ENCODE measurements at places on chromosomes 7 and 10.

- ATAC-seq: no peak
Observed at GRCh38 chr10:103739039-103739764, 116.2 kb downstream of the SH3PXD2A start.

DNA sequence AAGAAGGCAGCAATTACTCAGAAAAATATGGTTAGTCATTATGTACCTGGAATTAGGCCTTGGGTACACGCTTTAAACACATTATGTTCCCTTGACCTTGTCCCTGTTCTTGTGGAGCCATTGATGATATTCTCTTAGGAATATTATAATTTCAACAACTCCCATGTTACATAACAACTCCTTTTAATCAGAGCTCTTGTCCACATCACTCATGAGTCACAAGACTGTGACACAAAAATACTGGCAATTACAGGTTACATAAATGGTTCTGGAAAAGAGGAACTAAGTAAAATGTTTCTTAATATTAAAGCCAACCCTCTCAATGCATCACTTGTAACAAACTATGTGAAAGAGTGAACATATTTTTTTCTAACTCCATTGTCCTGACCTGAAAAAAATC is 143.8 kb upstream of the PCLO start:
- ATAC-seq: no peak

GRCh38 chr7:107846324-107846723 is 43.3 kb upstream of the SLC26A3 start:
- no peak for ATAC-seq

DNA sequence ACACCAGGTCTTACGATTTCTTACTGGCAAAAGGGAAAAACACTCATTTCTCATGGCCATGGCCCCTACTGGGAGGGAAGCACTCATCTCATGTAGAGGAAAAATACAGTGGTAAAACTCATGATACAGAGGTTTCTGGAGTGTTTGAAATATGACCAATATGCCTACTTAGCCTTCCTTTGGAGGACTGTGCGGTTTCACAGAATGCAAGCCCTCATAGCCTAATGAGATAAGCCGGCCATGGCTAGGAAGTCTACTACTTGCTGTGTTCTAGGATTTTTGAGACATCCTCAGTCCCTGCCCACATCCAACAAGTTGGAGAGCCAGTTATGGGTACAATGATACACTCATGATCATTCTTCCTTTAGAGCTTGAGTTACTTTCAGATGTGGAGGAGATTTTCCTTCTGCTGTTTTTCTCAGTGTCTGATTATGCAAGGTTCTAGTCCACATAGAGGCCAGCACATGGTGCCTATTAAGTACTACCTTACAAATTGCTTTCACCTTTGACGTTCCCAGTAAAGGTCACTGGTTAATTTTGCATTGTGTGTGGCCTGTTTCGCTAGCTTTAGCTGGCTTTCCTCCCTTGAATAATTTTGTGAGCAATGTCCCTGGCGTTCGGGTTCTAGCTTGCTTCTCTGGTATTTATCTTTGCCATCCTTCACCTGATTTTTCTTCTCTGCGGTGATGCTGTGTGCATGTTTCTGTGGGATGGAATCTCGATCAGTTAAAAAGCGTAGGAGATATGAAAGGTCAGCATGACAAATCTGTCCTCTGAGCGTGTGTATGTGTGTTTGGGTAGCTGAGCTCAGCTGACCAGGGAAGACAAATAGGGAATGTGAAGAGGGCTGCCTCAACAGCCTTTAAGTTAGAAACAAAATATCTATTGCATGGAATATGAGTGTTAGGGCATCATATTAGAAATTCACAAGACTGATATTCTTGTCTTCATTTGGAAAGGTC is 295.4 kb downstream of the LRMDA start:
- no peak for ATAC-seq

- peak; percentile 91 for ATAC-seq
Observed at GRCh38 chr7:23546897-23547572, 15.3 kb upstream of the TRA2A start.

- no peak for ATAC-seq
Observed at GRCh38 chr10:94281654-94282053, 81.1 kb downstream of the NOC3L start.

DNA sequence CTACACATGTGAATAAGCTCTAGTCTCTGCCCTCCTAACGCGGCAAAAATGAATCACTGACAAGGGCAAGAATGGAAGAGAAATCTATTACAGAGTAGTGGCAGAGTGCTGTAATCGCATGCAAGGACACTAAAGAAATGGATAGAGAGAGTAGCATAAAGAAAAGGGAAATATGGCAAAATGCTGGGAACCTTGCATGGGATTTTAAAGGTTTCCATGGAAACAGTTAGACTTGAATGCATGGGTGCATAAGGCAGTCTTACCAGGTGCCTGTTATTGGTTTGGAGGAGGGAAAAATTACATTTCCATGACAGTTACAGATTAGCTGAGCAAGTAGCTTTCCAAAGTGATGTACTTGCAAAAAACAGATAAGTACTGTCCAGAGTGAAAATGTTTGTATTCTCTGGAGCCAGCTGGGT is 233.4 kb downstream of the PTN start:
- no peak for ATAC-seq

DNA sequence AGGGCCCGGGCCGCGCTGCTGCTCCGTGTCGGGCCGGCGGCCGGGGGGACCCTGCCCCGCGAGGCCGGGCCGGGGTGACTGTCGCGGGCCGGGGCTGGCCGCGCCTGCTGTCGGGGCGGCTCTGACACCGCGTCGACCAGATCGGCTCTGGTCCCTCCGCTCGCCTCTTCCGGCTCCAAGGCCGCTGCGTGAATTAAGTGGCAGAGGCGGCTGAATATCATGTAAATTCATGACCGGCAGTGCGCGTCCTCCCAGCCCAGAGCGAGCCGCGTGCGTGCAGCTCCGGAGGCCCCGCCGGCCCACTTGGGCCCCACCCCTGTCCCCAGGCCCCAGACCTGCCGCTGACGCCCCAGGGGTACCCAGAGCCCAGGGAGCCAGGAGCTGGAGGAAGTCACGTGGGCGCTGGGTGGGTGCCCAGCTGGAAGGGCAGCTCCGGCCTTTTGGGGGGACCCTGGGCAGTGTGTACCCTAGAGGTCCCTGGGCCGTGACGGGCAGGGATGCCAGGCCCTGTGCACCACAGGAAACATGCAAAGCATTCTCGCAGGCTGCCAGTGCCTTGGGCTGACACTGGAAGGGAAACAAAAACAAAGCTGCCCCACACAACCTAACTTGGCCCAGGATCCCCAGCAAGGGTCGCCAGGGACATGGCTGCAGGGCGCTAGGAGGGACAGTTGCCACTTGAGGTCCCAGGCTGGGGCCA is 584.0 kb upstream of the MKI67 start:
- ATAC-seq: no peak

GRCh38 chr7:115679976-115680375 is 350.6 kb downstream of the TFEC start:
- ATAC-seq: no peak

GRCh38 chr7:67777119-67777518 is 780.5 kb downstream of the TYW1 start:
- no peak for ATAC-seq

DNA sequence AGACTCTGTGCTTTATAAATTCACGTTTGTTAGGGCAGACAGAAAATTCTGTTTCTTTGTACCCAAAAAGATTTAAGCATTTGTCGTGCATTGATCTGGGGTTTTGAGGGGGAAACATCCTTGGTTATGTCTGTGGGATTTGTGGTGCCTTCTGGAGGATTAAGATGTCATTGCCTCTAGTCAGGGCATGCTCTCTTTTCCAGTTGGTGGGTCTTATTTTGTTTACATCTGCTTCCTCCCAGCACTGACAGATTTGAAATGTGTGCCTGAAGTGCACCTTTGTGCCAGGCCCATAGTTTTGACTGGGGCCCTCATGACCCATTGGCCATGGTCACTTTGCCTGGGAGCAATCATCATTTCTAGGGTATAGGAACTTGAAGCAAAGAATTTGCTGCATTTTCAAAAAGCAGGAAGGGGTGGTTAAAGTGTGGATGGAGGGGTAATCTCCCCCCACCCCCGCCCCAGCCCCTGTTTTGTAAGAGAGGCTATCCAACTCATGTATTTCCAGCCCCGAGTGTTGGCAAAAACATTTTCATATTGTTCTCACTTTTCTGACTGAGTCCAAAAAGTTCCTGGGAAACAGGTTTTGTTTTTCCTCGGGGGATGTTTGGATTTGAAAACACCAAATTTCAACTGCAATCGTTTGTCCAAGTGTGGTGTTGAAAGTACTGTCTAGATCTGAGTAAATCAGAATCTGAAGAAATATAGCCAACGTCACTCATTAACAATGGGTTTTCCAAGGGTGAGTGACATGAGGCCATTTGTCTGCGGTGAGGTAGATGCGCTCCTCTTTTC is 388.2 kb upstream of the GALNT17 start:
- ATAC-seq: no peak

- ATAC-seq: no peak
Observed at GRCh38 chr10:33455029-33455428, 120.6 kb upstream of the NRP1 start.

GRCh38 chr10:44990302-44990655 is 10.4 kb upstream of the ZNF22 start:
- ATAC-seq: no peak

DNA sequence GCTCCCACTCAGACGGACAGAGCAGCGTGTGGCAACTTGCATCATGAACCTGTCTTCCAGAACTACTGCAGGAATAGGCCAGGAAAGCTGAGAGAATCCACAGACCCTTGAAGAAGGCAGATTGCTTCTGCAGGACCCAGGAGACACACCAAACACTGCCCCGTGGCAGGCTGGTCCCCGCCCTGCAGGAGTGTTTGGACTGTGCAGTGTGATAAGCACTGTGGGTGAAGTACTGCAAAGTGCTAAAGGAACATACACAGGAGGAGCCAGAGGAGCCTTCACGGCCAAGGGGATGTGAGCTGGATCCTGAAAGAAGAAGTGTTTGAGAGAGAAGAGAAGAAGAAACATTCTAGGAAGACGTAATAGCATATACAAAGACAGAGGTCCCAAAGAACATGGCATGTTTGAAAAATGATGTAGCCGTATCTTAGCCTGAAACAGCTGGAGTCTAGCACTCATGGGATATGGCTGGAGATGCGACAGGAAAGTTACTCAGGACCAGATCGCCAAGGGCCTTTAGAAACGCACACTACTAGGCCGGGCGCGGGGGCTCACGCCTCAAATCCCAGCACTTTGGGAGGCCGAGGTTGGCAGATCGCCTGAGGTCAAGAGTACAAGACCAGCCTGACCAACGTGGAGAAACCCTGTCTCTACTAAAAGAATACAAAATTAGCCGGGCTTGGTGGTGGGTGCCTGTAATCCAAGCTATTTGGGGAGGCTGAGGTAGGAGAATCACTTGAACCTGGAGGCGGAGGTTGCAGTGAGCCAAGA is 96.9 kb upstream of the RHEB start:
- no peak for ATAC-seq

DNA sequence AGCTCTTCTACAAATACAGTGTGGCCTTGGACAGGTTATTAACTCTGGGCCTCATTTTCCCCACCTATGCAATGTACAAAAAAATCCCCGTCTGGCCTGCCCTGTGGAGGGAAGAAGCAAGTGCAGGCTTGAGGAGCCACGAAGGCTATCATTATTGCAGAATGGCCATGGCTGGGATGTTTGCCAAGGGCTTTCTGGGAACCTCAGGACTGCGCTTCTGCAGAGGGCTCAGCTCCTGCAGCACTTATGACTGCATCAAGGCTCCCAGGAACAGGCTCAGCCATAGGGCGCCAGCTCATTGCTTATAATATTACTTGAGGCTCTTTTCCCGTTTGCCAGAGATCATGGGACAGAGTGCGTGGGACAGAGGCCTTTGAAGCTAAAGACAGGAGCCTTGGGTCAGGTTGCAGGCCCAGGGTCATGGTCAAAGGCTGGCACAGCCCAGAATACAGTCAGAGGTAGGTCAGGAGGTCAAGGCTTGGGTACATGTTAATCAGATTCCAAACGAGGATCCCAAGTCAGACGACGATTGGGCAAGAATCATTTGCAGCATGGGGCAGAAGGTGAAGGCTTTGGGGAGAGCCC is 20.6 kb upstream of the C10orf105 start:
- ATAC-seq: no peak

- no peak for ATAC-seq
Observed at GRCh38 chr10:98299341-98299740, 31.3 kb upstream of the LOXL4 start.

DNA sequence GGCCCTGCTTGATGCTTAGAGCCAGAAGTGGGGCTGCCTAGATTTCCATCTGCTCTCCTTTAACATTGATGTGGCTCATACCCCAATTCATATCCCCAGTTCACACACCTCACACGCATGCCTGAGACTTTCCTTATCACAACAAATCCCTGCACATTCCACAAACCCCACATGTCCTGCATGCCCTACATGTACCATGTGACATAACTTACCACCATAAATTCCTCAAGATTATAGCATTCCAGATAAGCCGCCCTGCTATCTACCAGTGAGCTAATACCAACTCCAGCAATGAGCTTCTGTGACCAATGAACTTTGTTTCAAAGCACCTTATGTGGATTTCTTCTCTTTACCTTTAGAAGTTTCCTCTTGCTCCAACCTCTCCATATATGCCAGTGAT is 104.7 kb upstream of the RAB11FIP2 start:
- ATAC-seq: no peak

DNA sequence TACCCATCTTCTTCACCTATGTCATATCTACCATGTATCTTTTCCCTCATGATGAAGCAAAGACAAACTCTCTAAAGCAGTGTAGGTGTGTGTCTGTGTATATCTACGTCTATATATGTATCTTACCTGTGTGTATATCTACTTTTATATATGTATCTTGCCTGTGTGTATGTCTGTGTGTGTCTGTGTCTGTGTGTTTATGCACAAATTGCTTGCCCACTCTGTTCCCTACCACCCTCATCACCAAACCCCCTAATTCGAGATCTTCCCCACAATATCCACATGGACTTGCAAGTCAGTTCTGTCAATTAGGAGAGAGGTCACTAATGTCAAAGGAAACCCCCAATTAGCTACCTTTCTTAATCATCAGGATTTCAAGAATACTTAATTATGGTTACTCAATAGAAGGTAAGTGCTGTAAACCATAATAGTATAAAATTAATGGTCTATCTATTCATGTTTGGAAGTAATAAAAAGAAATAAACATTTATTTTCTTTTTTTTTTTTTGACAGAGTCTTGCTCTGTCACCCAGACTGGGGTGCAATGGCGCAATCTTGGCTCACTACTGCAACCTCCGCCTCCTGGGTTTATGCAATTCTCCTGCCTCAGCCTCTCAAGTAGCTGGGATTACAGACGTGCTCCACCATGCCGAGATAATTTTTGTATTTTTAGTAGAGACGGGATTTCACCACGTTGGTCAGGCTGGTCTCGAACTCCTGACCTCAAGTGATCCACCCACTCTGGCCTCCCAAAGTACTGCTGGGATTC is 43.6 kb downstream of the ANKRD61 start:
- ATAC-seq: no peak

DNA sequence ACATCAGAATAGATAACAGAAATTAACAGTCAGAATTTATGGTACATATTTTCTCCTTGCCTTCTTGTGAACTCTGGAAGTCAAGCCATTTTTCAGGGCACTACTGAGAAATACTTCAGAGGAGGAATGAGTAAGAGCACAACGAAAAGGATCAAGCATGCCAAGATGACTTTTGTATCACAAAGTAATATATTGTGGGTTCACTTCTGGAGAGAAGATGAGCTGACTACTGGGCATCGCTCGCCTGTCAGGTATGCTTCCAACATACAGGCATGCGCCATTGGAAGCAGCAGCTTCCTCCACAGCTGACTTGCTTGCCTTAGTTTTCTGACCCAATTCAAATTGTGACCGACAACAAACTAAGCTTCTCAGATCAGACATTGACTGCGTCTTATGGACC is 137.3 kb downstream of the VTI1A start:
- ATAC-seq: no peak
